ENCODE measurements at places on chromosomes 4 and X.
A peak's percentile ranks its signal among the peaks of the same experiment; 100 is the strongest.

- no peak for DNase-seq
Measured at GRCh38 chrX:23844502-23845138, 61.6 kb downstream of the SAT1 start.

- no peak for DNase-seq
Measured at GRCh38 chr4:107801766-107802211, 22.9 kb upstream of the SGMS2 start.

DNA sequence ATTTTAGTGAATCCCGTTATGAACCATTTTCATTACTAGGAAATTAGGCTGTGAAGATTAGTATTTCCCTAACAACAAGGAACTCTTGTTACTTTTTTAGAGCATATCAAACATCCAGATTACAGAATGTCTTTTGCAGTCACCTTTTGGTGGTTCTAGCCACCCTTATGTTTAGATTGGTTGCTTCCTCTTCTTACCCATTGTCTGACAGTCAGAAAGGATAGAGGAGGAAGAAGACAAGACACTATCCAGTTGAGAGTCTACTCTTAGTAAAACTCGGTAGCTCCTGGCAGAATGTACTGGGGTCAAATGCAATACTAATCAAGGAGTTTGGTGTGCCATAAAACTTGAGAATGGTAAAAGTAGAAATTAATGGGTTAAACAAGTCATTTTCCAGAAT, 1.6 kb upstream of the GUCY1A1 start:
- no peak for DNase-seq

GRCh38 chr4:13940921-13941320, 313.4 kb upstream of the BOD1L1 start:
- DNase-seq, result no peak

- no peak for DNase-seq
Measured at GRCh38 chrX:67700602-67701001, 156.8 kb downstream of the AR start.

DNA sequence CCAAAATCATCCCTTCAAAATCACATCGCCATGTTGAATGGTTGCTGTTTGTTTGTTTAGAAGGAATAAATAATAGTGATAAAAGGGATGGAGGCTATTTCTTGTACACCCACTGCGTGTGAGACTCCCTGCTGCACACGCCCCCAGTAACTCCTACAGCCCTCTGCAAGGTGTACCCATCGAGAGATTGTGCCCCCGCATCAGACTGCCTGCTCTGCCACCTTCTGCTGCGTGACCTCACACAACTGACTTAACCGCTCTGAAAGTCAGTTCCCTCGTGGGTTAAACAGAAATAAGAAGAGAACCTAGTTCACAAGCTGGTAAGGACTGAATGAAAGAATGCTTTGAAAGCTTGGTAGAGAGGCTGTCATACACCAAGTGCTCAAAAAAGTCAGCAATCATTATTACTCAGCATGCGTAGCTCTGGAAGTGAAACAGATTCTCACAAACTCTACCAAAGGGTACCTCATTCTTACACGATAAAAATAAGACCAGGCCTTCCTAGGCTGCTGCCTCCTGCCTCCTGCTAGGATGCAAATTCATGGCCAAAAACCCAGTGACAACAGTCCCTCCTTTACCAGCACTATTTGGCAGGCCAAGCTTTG, 147.1 kb downstream of the CPEB2 start:
- DNase-seq, result no peak

DNA sequence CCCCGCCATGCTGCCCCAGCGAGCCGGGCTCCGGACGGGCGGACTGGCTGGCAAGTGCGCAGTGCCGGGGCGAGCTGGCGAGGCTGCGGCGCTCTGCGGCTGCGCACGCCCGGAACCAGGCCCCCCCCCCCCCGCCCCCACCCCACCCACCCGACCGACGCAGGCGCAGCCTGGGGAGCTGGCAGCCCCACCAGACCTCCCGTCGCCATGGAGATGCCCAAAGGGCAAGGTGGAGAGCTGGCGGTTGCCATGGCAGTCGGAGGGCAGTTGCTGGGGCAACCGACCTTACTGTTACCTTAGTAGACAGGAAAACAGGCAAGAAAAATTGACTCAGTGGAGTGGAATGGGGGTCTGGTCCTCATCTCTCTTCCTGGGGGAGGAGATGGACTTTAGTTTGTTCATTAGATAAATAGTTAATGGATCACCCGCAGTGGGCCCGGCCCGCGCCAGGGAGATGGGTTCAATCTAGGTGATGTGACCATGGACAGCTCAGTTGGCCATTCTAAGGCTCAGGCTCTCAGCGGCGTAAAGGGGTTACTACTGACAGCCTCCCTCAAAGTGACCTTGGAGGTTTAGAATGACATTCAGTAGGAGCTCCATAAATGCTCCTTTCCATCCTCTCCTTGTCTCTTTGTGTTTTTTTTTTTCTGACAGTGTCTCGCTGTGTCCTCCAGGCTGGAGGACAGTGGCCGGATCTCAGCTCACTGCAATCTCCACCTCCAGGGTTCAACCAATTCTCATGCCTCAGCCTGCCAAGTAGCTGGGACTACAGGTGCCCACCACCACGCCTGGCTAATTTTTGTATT, at the start of gene PCSK1N:
PCSK1N (minus strand) TSS at position 87 of the 806 bp plus-strand sequence; CDS start at position 9, 78 bp downstream.
- no peak for DNase-seq

GRCh38 chrX:129641469-129641868, 13.3 kb downstream of the APLN start:
- DNase-seq, result no peak

DNA sequence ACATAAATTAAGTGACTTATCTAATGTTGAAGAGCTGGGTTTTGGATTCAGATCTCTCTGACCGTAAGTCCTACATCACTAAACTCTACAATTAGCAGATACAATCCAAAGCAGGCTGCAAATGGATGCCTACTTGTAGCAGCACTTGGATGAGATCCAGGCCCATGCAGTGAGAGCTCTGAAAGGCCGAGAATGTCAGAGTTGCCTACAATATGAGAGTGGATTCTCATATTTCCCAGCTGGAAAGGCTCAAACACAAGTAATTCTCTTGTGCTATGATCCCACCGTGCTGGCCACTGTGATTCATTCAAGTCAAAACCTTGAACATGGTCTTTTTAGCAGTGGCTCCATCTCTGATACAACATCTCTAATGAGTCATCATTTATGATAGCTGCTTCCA, 125.4 kb upstream of the CHRDL1 start:
- DNase-seq, result no peak

GRCh38 chr4:103645991-103646390, 73.8 kb downstream of the TACR3 start:
- no peak for DNase-seq

GRCh38 chr4:1775731-1776500, 17.2 kb upstream of the FGFR3 start:
- DNase-seq, result no peak

GRCh38 chrX:38327775-38328081, 419 bp upstream of the RPGR start:
- no peak for DNase-seq

DNA sequence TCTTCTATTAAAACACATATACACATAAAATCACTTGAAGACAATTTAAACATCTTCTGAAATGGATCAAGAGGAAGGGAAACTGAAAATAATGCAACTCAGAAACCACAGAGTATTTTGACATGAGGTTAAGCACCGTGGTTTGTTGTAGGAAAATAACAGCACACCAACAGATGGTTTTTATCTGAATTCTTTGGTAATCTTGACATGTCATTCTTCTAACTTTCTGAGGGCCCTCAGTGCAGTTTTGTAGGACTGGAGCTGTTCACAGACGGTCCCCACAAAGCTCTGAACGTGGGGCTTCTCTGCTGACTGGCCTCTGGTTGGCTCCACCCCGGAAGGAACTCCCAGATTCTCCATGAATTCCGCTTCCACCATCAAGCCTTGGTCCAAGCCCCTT, 16.0 kb upstream of the TLR8 start:
- DNase-seq, result no peak

GRCh38 chr4:87425711-87426110, 3.3 kb downstream of the NUDT9 start:
- peak; percentile 24 for DNase-seq

DNA sequence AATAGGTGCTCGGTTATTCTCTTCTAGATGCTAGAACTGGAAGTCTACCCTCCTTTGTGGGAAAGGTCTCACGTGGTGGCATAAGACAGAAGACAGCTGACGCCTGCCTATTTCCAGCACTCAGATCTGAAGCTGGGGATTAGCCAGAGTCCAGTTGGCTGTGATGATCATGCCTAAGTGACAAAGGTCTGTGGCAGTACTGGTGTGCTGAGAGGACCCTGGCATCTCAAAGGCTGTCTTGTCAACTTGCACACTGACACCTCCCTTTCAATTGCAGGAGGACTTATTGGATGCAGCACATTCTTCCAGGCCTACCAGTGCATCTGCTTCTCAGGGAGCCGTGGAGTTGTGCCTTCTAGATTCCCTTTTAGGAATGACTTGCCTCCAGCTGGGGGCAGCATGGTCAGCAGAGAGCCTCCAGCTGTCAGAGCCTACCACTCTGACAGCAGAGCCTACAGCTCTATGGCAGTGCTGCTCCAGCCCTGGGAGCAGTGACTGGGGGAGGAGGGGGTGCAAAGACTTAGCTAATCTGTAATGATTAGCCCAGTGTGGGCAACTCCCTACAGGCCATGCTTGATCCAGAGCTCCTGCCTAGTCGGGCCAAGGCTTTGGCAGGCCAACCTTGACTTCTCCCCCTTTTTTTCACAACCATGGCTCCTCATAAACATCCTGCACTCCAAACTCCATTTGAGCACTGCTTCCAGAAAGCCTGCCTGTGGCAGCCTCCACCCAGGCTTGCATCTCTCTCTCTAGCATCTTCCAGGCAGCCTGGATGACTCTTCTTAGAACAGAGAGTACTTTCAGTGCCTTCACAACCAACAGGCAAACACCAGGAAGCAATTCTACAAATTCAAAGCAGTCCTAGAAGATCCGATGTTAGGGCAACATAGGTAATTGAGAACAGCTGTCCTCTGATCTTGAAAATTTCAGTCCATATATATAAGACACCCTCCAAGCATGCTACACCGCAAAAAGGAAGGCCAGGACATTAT, 13.8 kb upstream of the FGFBP2 start:
- DNase-seq, result no peak
